ENCODE measurements at places on chromosomes 1 and 21. TPM values are rescaled to one million over a fixed set of nuclear protein-coding genes. Genes with fewer than 3 reads are reported as not detected.

Gene NPR1
- 3.2 TPM for total RNA-seq

Gene SMCP
- total RNA-seq = not detected

Gene TMEM269
- total RNA-seq = 0.06 TPM

Gene LAPTM5
- total RNA-seq = 0.22 TPM

Gene UTS2
- not detected for total RNA-seq

Gene OPRD1
- 0.01 TPM for total RNA-seq

Gene KRTAP12-2
- not detected for total RNA-seq

Gene FCRL4
- total RNA-seq = not detected

Gene SLC9C2
- not detected for total RNA-seq

Gene AIM2
- total RNA-seq = not detected

Gene TLR5
- total RNA-seq = 0.25 TPM

Gene NECTIN4
- total RNA-seq = 1.6 TPM

Gene HOOK1
- total RNA-seq = 0.12 TPM

Gene ZMYND12
- 0.39 TPM for total RNA-seq

Gene FCRL2
- not detected for total RNA-seq

Gene CYP4Z1
- not detected for total RNA-seq

Gene CFAP107
- total RNA-seq = not detected

Gene KLHDC9
- 1.5 TPM for total RNA-seq

Gene RBP7
- 5.8 TPM for total RNA-seq

Gene RIPPLY3
- 0.55 TPM for total RNA-seq

Gene FAM177B
- total RNA-seq = not detected

Gene PEX14
- total RNA-seq = 16.5 TPM

Gene HSD3B2
- total RNA-seq = not detected

Gene PGLYRP4
- not detected for total RNA-seq

Gene ST6GALNAC5
- total RNA-seq = 0.09 TPM

Gene FAM131C
- total RNA-seq = 19.1 TPM

Gene KMO
- total RNA-seq = 1.1 TPM

Gene DNM3
- 0.60 TPM for total RNA-seq

Gene ADCY10
- not detected for total RNA-seq

Gene IL20
- not detected for total RNA-seq

Gene NTMT2
- not detected for total RNA-seq

Gene FCER1A
- not detected for total RNA-seq

Gene SASS6
- 3.8 TPM for total RNA-seq

Gene WNT3A
- total RNA-seq = 0.05 TPM

Gene KCNJ10
- total RNA-seq = not detected

Gene HES3
- not detected for total RNA-seq

Gene GUCA2A
- not detected for total RNA-seq

Gene BMP8B
- total RNA-seq = 5.9 TPM

Gene PLEKHO1
- 5.2 TPM for total RNA-seq

Gene FCGR3B
- total RNA-seq = not detected

Gene C1orf216
- 13.9 TPM for total RNA-seq

Gene A3GALT2
- total RNA-seq = not detected

Gene DMBX1
- 0.87 TPM for total RNA-seq

Gene AK5
- 6.8 TPM for total RNA-seq

Gene EFNA1
- total RNA-seq = 17.7 TPM

Gene AGBL4
- total RNA-seq = not detected

Gene WNT4
- total RNA-seq = 0.27 TPM

Gene MAN1C1
- total RNA-seq = 0.93 TPM

Gene LIPI
- total RNA-seq = not detected

Gene RHD
- total RNA-seq = not detected

Gene CCDC190
- not detected for total RNA-seq

Gene FAM151A
- total RNA-seq = 0.34 TPM

Gene LEFTY2
- not detected for total RNA-seq

Gene THRAP3
- total RNA-seq = 75.5 TPM

Data from A549 treated with dexamethasone at 1 μM for 4 hours (cell line).